ENCODE measurements at places on chromosomes 5 and 9. TPM values are rescaled to one million over a fixed set of nuclear protein-coding genes. Genes with fewer than 3 reads are reported as not detected.

AQP7 gene
- total RNA-seq = 0.24 TPM

PCDHGA3 gene
- total RNA-seq = not detected

PGGT1B gene
- total RNA-seq = 21.1 TPM

ECSCR gene
- not detected for total RNA-seq

SH3RF2 gene
- 3.0 TPM for total RNA-seq

IFNA21 gene
- not detected for total RNA-seq

NR4A3 gene
- 2.0 TPM for total RNA-seq

SPINK4 gene
- not detected for total RNA-seq

THBS4 gene
- total RNA-seq = 0.14 TPM

PCDHB9 gene
- not detected for total RNA-seq

GRAMD2B gene
- total RNA-seq = 0.86 TPM
